ENCODE measurements at places on chromosomes 4 and X.

- DNase-seq = no peak
These were observed 17.4 kb downstream of the GALNT7 start for GRCh38 chr4:173185847-173186510.

DNA sequence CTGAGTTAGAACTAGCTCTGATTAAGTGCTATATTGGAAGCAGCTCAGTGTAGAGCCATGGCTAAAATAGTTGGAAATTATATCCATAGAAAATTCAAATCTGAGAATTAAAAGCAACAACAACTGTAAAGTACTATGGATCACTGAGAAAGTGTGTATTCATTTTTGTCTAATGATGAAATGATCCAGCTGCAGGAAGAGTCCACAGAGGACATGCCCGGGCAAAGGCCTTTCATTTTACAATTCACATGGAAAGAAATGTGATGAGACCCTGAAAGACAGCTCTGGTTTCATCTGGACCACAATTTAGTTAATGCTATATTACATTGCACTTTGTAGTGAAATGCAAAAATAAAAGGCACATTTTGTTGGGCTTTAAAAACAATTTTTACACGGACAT, 196.8 kb upstream of the FAT1 start:
- DNase-seq = peak; percentile 31

DNA sequence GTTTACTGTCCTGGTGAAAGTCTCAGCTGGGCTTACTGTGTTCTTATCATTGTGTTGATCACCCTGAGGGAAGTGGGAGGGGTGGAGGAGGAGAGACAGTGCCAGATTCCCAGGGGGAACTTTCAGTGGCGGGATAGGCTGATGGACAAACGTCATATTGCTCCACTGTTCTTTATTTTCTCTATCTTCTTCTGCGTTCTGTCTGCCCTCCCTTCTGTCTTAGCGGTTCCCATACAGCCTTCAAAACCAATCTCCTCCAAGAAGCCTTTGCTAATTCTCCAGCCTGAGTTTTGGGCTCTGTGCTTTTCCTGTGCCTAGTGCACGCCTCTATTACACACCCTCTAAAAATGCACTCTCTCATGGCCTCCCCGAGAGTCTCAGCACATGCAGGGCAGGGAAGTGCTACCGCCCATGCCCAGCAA, 448.7 kb upstream of the FAT1 start:
- peak; percentile 58 for DNase-seq

- no peak for DNase-seq
These were observed 13.8 kb downstream of the CCDC22 start for GRCh38 chrX:49249071-49249470.

- DNase-seq = no peak
These were observed 46.0 kb upstream of the MAGED1 start for GRCh38 chrX:51847463-51847862.

GRCh38 chr4:151458148-151458547, 49.2 kb downstream of the FHIP1A start:
- DNase-seq = no peak

DNA sequence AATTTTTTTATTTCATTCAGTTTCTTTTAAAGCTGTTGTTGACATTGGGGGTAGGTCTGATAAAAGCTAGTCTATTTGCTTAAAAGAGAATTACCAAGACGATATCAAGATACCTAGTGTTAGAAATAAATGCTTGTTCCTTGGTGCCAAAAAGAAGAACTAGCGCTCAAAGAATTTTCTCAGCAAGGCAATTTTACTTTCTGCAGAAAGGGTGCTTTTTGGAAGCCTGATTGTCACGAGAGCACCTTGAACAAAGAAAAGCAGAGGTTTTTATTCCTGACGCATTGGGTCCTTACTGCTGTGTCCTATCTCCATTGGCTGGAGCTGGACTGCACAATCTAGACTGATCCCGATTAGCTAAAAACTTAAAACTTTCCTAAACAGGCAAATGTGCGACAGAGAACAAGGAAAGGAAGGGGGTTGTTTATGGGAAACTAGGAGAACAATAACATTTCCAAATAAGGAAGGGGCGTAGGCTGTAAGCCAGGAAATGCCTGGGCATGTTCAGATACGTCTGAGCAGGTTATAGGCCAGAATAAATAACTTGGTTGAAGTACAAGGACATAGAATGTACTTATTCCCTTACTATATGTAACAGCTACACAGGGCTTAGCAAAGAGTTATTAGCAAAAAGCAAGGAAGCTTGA, 50.3 kb upstream of the STPG2 start:
- no peak for DNase-seq

DNA sequence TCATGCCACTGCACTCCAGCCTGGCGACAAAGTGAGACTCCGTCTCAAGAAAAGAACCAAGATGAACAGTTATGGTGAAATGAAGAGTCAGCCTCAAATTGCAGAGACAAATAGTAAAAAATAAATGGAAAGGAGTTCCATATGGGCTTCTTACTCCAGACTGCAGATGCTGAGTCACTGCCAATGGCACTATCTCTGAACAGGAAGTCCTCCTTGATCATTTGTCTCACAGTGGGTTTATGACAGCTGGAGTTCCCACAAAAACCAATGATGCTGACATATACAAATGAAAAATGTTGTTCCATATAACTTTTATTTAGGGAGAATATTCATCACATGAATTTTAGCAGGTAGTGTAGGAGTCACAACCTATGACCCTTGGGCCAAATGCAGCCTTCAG, 631.6 kb downstream of the PCDH18 start:
- no peak for DNase-seq

DNA sequence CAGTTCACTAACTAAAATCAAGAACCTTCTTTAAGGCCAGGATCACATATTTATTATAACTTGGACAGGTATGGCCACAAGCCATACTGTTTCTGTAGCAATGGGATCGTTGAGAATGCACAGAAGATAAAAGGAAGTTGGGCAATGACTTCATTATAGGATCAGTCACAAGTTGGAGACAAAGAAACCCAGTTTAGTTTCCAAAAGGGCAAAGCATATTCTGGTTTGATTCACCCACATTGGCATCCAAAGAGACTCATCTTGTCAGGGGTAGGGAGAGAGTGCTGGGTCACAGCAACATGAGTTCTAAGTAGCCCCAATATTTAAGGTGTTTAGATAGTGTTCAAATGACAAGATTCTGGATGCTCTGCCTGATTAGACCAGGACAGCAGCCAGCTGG, 317.1 kb upstream of the GALNT7 start:
- DNase-seq = no peak

DNA sequence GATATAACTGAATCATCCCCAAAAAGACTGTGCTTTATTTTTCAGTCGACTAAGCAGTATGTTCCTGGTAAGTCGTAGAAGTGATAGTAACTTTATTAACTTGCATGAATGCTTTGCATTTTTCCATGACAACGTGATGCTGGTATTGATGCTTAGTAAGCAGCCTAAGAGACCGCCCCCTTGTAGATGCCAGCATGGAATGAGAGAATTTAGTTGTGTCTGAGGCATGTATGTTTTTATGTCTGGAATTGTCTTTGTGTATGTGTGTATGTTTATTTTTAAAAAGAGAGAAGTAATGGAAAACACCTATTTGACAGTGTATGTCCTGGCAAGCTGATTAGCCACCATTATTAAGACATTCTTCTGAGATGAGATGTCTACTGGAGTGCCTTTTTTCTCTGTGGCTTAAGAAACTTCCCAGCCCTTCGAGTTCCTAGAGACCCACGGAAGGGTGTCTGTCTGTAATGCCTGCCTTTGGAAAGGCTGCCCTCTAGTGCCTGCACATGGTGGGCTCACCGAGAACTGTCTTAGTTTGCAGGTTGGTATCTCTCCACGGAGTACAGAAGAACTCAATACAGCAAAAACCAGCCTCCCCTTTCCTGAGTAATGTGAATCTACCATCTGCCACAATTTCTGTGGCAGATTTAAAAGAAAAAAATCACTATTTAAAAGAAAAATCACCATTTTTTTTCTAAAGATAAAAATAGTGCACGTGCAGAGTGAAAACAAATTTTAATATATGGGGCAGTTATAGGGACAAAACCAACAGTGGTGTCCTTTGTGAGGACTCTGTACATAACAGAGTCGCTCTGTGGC, 85.9 kb downstream of the AASDH start:
- DNase-seq = peak; percentile 52

- DNase-seq = no peak
These were observed 392.6 kb upstream of the EPHA5 start for GRCh38 chr4:66062921-66063320.

- no peak for DNase-seq
These were observed 212.6 kb upstream of the LCORL start for GRCh38 chr4:18234108-18234507.

DNA sequence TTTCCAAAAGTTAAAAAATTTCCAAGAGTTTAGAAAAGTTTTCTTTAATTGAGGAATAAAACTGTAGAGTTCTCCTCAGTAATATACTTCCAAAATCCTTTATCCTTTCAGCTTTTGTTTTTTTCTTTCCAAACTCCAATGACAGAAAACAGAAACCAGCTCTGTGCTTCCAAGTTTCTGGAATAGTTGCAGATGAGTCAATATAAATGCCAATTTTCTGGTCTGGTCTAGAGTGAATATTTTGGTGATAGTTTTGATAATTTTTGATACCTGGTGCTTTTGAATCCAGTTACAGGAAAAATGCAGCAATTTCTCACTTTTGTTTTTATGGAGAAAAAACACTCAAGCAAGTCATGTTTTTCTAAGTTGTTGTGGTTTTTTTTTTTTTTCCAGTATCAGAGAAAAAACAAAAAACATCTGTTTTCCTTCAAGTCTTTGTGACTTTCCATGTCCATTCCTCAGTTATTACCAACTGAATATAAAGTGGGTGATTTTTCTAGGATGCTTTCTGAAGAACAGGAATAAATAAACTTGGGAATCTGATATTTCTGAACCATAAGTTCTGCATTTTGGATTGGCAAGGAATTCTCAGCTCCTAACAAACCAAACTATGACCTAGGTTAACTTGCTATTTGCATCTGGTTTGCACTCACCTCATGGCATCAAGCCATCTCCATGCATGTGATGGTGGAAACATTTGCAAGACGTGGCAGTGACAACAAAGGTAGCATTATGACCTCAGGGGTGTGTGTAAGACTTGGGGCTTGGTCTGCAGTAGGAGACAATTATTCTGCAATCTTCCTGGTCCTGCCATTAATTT, 139.1 kb downstream of the VEGFC start:
- no peak for DNase-seq

GRCh38 chrX:133838761-133839676, 146.4 kb downstream of the GPC3 start:
- no peak for DNase-seq

- no peak for DNase-seq
These were observed 2.2 kb downstream of the NKX6-1 start for GRCh38 chr4:84496706-84497503.

DNA sequence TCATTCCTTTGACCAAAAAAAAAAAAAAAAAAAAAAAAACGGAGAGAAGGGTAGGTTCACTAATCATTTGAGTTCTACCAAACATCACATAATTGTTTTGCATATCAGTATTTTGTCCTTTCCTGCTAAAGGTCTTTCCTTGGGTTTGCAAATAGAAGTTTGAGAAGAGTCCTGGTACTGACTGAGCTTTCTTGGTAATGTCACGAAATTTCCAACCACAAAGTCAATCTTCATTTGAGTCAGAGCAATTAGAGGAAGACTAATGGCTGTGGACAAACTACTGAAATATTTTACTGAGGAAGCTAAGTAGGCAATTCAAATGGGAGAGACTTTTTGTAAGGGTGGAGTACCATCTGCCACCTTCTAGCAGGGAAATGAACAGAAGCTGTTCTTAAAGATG, 21.7 kb upstream of the CD40LG start:
- DNase-seq = no peak

DNA sequence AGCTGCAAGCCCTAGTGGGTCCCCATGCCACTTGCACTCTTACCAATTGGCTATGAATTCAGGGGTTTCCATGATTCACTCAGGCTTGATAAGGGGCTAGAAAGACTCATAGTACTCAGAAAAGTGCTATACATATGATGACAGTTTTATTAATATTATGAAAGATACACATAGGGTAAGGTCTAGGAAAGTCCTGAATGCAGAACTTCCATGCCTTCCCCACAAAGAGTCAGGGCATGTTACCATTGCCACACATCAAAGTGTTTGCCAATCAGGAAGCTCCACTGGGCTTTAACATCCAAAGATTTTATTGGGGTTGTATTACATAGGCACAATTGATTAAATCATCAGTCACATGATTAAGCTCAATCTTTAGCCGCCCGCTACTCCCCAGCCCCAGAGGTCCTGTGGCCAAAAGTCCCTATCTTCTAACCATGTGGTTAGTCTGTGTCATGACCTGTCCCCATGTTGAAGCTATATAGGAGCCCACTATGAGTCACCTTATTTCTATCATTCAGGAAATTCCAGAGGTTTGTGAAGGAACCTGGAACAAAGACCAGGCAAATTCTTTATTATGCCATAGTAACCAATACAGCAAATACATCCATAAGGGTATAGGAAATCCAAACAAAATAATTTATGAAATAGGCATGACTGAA, 635.6 kb downstream of the STPG2 start:
- no peak for DNase-seq

GRCh38 chr4:12889054-12889453, 595.1 kb downstream of the RAB28 start:
- no peak for DNase-seq

- no peak for DNase-seq
These were observed 911.5 kb downstream of the GLUD2 start for GRCh38 chrX:121958886-121959285.

- DNase-seq = no peak
These were observed 4.4 kb upstream of the PGM2 start for GRCh38 chr4:37821953-37822605.

- no peak for DNase-seq
These were observed 46.6 kb upstream of the CDKN2AIP start for GRCh38 chr4:183397741-183398297.

DNA sequence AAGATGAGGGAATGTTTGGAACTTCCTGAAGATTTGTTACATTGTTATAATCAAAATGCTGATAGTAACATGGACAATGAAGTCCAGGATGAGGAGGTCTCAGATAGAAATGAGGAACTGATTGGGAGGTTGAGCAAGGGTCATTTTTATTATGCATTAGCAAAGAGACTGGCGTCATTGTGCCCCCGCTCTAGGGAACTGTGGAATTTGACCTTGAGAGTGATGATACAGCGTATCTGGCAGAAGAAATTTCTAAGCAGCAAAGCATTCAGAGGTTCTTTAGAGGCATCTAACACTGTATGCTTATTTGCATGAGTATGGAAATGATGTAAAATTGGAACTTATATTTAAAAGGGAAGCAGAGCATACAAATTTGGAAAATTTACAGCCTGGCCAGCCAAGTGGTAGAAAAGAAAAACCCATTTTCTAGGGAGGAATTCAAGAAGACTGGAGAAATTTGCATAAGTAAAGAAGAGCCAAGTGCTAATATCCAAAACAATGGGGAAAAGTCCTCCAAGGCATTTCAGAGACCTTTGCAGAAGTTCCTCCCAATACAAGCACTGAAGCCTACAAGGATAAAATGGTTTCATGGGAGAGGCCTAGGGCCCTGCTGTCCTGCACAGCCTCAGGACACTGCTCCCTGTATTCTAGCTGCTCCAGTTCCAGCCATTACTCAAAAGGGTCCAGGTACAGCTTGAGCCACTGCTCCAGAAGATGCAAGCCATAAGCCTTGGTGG, 483.0 kb upstream of the NDST4 start:
- no peak for DNase-seq

DNA sequence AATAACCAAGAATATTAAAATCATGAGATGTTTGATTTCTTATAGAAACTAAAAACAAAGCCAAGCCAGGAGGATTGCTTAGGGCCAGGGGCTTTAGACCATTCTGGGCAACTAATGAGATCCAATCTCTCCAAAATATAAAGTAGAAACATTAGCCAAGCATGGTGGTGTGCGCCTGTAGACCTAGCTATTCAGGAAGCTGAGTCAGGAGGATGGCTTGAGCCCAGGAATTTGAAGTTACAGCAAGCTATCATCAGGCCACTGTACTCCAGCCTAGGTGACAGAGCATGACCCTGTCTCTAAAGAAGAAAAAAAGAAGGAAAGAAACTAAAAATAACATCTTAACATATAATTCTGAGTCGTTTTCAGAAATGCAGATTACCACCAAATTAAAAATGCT, 96.7 kb downstream of the NAF1 start:
- DNase-seq = no peak

Data from AG09319 (cell line).